SW480 (cell line): ENCODE measurements at places on chromosomes 7 and 10.

- DNase-seq, result no peak
These were observed 103.0 kb downstream of the MYOF start for GRCh38 chr10:93378997-93379730.

DNA sequence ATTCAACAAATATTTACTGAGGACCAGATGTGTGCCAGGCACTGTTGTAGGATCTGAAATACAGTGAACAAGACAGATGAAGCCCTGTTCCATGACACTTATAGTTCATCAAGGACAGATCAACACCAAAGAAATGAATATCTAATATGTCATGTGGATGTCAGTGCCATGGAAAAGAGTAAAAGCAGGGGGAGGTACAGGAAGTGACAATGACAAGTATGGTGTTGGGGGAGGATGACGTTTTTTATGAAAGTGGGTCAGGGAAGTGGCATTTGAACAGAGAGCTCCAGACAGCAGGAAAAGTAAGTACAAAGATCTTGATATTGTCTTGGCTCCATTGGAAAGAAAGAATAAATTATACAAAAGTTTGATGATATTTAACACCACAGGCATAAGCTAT lies 7.0 kb upstream of the SFMBT2 start:
- no peak for DNase-seq

GRCh38 chr7:70569335-70569819 lies 562.6 kb upstream of the GALNT17 start:
- DNase-seq, result no peak

GRCh38 chr10:31866118-31866670 lies 62.4 kb downstream of the ARHGAP12 start:
- no peak for DNase-seq

- DNase-seq, result peak; percentile 23
These were observed 15.5 kb upstream of the ICA1 start for GRCh38 chr7:8277394-8277982.

GRCh38 chr10:34626158-34626880 lies 188.8 kb downstream of the PARD3 start:
- no peak for DNase-seq

DNA sequence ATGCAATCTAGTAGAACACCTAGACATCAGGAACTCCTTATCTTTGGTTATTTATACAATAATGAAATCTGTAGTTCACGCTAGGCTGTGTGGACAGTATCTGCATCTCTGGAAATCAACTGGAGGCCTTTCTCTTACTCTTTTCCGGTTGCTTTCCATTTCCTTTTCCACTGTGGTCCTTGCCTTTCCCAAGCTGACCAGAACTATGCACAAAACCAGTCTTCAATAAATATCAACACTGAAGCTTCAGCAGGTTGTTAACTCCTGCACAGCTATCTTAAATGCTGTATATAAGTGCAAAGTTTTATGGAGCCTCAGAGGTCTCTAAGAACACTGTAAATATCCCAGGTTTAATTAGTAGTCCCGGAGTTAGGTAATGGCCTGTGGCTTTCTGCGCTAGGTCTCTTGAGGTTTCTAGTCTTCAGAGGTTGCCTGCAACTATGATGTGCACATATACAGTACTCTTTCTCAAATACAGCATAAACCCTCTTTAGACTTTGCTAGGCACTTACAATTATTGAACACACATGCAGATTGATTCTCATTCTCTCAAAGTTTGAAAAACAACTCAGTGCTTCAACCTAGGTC lies 2.4 kb downstream of the KLLN start:
- no peak for DNase-seq

DNA sequence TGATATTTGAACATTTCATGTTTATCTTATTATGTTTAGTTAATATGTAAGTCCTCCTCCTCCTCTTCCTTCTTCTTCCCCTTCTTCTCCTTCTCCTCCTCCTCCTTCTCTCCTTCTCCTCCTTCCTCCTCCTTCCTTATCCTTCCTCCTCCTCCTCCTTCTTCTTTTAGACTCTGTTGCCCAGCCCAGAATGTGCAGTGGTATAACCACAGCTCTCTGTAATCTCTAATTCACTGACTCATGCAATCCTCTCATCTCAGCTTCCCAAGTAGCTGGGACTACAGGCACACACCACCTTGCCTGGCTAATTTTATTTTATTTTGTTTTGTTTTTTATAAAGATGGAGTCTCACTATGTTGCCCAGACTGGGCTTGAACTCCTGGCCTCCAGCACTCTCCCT lies 83.4 kb upstream of the ODAD2 start:
- no peak for DNase-seq

DNA sequence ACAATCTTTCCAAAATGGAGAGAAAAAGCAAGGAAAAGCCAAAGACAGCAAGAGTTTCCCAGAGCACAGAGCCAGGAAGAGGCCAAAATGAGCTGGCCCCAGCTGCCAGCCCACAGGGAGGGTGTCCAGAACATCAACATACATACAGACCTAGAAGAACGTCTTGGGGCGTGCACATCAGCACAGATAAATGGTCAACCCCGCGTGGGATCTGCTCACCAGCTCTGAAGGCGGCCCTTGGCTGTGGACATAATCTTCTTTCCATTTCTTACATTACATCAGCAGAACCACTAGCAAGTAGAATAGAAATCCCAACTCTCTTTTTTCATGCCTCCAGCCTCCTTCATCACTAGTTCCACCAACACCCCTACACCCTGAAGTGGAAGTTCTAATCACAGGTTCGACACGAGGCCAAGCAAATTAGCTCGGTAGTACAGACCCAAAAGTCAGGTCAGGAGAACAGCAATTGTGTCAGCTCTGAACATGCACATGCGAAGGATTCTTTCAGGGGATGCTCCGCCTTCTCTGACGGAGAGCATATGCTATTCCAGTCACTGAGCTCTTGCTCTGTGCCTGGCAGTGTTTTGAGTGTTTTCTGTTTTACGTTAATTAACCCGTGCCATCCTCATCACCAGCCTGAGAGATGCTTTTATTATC lies 16.4 kb downstream of the SH3PXD2A start:
- no peak for DNase-seq

DNA sequence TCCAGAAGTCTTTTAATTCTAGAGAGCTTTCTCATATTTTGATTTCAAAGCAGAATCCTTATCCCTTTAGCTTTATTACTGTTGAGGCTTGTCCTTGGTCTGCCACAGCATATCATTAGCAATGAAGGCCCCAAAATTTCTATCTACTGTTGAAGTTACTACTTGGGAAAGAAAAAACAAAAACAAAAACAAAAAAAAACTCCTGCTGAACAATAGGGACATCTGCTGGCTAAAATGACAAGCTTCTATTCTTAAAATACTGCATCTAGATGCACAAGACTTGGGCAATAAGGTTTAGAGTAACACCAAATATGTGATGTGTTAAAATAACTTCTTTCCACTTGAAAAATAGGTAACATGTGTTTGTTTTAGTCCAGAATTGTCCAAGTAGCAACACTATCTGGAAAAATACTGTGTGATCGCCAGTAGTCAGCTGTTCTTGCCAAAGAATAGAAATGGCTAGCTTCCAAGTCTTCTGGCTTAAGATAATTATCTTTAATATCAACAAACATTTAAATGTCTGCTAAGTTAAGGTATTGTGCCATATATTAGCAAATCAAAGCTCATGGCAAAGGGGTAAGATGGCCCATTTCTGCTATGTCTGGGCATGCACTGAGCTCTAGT lies 3.8 kb upstream of the DMTF1 start:
- DNase-seq, result peak; percentile 82
